HFFc6 (cell line): ENCODE measurements at places on chromosomes 2 and 18. TPM values are rescaled to one million over a fixed set of nuclear protein-coding genes. Genes with fewer than 3 reads are reported as not detected.

DNA sequence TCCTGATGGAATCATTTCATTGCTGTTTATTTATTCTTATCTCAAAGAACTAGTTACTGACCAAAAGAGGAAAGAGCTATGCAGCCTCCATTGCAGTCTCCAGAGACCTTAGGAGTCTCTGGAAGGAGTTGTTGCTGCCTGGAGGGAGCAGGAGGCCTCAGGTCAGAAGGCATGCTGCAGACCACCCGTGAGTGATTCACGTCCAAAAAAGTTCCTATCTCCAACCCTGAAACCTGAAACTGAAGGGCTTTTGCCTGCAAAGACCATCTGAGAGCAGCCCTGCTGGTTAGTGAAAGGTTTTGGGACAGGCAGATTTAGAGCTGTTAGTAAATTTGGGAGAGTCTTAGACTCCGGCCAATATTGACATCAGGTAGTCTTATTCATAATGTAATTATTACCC is 29.1 kb downstream of the SLC25A52 start:
- DNase-seq = no peak

Gene PJVK
- total RNA-seq = 0.60 to 0.91 TPM (median 0.72 TPM) in 3 replicates

Gene KCNK3
- not detected in 3 replicates for total RNA-seq

- DNase-seq = no peak
Observed at GRCh38 chr2:116490511-116491145, 1323.9 kb upstream of the DDX18 start.

DNA sequence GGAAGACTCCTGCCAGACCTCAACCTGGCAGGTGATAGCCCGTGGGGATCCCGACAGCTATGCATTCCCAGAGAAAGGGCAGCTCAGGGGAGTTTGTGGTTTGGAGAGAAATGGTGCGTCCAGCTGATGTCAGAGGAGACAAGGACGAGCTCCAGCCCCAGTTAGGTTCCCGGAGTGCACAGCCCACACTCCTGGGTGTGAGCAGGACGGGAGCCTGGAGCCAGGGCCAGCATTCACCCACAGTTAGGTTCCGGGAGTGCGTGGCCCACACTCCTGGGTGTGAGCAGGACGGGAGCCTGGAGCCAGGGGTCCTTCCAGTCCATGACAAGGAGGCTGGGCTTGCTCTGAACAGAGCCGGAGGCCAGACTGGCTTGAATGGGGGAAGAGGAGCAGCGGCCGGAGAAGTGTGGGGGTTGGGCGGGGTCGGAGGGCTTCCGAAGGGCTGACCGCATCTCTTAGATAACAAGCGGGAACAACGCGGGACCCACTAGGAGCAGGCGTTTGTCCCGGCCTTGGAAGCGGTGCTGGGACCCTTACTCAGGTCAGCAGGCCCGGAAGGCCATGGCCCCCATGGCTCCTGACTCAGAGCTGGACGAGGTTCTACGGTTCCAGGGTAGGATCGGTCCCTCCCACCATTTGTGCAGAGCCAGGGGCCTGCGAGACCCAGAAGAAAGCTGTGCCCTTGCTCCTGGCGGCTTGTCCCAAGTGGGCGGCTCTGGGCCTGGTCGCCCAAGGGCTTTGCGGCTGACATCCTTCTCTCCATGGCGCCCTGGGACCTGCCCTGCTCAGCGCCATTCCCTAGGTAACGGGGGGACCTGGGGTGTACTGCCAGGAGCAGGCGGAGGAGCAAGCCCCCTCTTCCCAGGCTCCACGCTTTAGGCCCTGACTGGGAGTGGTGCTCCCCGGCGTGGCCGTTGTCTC is 185.6 kb downstream of the RTP5 start:
- DNase-seq = no peak

DNA sequence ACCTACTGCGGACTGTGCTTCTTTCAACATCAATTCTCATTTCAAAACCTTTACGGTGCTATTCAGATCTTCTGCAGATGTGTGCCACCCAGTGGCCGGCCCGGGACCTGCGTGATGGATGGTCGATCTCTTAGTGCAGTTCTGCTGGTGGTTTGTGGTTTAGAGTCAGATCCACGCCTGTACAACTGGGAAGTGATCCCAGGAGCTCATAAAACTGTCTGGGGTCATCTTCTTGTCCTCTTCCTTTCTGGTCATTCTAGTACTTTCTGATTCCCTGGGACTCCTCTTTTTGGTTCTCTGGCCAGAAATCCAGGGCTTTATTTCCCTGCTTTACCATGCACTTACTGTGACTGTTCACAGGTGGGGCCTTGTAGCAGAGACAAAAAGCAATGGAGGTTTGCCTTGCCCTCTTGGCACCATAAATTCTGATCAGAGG is 15.8 kb upstream of the SELENOI start:
- peak; percentile 83 for DNase-seq

Gene ANKRD39
- 15.6 to 16.3 TPM (median 15.6 TPM) in 3 replicates for total RNA-seq

- no peak for DNase-seq
Observed at GRCh38 chr2:50723286-50723938, 308.5 kb downstream of the NRXN1 start.

- DNase-seq = peak; percentile 21
Observed at GRCh38 chr2:7672027-7672684, 754.9 kb downstream of the RNF144A start.

Gene GPR35
- total RNA-seq = 0.21 to 0.23 TPM in 2 of 3 replicates, not detected in the other

DNA sequence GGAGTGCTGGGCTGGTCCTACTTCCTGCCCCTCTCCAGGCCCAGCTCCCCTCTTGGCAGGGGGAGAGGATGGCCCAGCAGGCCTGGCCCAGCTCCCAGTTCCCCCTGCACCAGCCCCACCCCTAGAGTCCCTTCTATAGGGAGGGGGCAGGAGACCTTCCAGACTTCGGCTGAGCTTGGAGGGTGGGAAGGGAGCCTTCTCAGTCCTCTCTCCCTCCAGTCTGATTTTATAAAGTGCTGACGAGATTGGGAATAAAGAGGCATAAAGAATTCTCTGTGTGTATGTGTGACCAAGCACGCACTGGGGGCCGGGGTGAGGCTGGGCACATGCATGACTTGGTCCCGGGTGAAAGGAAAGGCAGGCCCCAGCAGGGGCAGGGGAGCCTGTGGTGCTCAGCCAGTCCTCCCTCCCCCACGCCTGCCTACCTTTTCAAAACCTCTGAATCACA is 5.1 kb downstream of the CHPF start:
- DNase-seq = no peak

Gene ALLC
- not detected in 3 replicates for total RNA-seq

DNA sequence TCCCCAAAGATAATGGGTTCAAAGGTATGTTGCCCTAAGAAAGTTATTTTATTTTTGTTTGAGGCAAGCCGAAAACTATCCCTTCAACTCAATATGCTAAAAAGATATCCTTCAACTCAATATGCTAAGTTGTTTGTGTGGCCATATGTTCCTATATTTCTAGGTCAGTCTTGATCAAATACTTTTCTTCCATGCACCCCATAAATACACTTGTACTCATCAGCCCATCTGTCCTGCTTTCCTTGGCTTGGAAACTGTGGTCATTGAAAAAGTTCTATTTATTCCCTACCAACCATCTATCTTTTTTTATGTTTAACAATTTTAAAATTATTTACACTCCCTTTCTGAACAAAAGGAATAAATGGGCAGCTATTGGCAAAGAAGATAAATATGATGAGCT is 447.7 kb downstream of the NRXN1 start:
- no peak for DNase-seq

DNA sequence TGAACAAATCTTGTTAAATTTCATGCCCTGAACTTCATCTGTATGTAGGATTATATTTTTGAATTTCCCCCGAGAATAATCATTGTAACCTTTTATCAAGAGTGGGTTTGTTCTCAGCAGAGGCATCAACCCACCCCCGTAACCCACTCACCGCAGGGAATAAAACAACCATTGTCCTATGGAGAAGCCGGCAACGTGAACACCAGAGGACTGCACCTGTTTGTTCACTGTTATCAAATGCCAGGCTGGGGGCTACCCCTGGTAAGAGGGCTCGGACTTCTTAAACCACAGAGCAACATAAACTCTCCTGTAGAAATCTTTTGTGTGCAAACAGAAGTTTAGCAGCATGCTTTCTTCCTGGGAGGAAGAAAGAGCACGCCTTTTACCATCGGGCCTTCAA is 610.4 kb downstream of the ERBB4 start:
- no peak for DNase-seq

GRCh38 chr18:63788447-63789096 is 13.4 kb downstream of the SERPINB7 start:
- peak; percentile 91 for DNase-seq

- DNase-seq = no peak
Observed at GRCh38 chr18:53735526-53735925, 488.9 kb downstream of the MBD2 start.

DNA sequence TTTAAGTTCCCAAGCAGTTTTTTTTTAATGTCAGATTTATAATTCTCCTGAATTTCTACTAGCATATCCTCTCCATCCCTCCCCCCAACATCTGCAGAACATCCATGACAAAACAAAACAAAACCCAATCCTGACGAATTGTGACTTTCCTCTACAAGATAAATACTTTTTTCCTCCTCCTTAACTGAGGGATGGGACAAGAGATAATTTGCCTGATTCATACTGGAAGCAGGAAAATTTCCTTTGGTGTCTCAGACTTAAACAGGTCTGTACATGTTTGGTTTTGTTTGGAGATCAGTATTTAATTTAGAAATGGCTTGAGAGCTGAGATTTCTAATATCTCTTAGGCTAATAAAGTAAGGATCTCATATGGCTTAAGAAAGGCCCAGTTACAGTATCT is 2.2 kb downstream of the CAVIN2 start:
- DNase-seq = peak; percentile 10

DNA sequence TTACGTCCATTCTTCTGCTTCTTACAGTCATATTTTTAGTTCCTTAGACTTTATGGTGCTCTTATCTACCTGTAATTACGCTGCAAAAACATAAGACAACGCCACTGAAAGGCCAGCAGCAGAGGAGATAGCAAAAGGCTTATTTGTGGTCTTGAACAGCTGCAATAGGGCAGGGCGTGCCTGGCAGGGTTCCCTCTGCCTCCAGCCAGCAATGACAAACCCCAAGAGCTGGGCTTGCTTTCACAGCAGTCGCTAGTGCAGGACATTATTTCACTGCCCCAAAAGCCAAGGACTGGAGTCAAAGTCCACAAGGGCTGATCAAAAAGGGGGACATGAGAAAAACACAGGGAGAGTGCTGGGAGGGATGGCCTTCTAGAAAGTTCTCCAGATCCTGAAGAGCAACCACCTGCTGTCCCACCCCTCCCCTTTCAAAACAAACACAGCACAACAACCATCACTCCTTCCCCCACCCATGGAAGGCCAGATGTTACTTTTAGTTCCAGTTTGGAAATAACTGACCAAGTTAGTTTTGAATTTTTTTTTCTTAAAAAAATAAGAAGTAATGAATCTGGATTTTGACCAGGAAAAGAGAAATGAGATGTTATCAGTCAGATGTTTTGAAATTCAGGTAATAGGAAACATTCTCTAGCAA is 127.8 kb downstream of the RBMS1 start:
- no peak for DNase-seq

GRCh38 chr2:227761740-227762476 is 16.2 kb downstream of the SCYGR8 start:
- peak; percentile 3 for DNase-seq

Gene THUMPD2
- total RNA-seq = 5.2 and 6.7 TPM in 2 replicates

Gene STAT4
- total RNA-seq = 0.48 and 0.52 TPM in 2 replicates

- no peak for DNase-seq
Observed at GRCh38 chr2:42317486-42317885, 43.5 kb downstream of the COX7A2L start.

DNA sequence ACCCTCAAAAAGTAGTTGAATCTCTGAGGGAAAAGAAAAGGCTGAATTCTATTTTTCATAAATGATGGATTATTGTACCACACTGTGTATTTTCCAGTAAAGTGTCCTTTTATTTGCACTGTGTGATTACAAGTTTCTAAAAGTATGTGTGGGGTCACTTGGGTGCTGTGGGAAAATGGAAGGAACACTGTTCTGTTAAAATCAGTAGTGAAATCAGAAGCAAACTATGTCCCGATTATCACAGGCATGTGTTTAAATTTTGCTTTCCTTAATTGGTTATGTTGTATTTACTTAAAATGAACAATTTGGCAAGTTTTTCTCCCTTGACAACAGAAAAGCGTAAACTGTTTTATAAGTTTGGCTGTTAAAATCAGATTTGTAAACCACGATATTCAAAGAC is 353.1 kb downstream of the ARHGAP15 start:
- DNase-seq = no peak

- DNase-seq = no peak
Observed at GRCh38 chr2:44533508-44533907, 171.8 kb downstream of the CAMKMT start.

Gene CD28
- not detected in 3 replicates for total RNA-seq

GRCh38 chr2:168278424-168278888 is 31.1 kb upstream of the STK39 start:
- DNase-seq = peak; percentile 58
